NCI-H774 (cell line): ENCODE measurements at places on chromosomes 3 and 15.

DNA sequence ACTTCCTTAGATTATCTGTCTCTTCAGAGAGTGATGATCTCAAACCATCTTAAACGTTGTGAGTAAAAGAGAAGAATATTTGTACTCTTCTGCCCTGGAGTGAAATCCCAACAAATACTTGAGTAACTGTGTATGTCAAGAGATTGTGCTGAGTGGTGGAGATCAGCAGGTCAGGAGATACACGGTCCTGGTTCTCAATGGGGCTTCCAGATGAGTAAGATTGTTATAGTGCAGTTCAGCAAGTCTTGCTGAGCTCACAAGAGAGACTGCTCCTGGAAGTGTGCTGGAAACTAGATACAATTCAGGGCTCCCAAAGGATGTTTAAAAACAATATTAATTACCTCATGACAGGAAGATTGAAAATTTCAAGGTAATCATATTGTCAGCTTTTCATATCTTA lies 184.3 kb downstream of the AKAP13 start:
- no peak for DNase-seq

- no peak for DNase-seq
These were observed 465.8 kb downstream of the SHQ1 start for GRCh38 chr3:72382460-72382859.

DNA sequence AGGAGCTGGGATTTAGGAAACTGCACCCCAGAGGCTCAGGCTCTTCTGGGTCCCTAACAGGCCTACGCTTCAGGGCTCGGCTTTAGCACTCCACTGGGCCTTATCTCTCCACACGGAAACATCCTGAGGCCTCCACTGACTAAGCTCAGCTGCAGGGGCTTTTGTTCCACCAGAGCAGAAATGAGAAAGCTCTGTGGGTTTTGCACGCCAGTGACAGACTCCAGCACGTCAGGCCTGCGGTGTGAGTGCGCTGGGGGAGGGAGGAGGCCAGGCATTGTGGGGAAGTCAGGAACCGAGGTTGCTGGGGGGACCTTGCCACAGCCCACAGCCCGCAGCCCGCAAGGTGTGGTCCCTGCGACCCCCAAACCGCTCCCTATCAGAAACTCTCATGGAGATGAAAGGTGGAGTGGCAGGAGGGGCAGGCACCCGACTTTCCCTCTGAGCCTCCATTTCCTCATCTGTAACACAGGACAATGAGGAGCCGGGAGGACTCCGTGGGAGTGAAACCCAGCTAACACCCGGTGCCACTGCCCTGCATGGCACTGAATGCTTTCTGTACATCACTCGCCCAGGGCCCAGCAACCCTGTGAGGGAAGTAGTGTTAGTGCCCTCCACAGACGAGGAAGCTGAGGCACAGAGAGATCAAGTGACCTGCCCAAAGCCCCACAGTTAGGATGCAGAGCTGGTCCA lies 106.5 kb downstream of the TPRA1 start:
- no peak for DNase-seq

- no peak for DNase-seq
These were observed 203.0 kb downstream of the ARRDC4 start for GRCh38 chr15:98163319-98164045.

GRCh38 chr3:141337523-141337854 lies 30.8 kb upstream of the ZBTB38 start:
- no peak for DNase-seq

DNA sequence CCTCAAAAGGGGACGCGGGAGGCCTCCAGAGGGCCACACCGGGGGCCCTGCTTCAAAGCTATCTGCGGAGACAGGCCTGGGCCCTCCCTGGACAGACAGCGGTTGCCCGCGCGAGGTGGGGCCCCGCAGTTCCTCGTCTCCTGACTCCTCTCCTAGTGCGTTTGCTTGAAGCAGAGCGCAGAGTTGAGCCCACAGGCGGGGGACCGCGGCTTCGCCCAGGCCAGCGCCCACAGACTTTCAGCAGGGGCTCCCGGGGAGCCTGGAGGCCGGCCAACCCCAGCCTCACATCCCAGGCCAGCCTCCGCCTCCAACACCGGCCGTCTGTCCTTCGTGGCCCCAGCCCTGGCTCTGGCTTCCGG lies 540 bp upstream of the ADAMTS7 start:
- no peak for DNase-seq

DNA sequence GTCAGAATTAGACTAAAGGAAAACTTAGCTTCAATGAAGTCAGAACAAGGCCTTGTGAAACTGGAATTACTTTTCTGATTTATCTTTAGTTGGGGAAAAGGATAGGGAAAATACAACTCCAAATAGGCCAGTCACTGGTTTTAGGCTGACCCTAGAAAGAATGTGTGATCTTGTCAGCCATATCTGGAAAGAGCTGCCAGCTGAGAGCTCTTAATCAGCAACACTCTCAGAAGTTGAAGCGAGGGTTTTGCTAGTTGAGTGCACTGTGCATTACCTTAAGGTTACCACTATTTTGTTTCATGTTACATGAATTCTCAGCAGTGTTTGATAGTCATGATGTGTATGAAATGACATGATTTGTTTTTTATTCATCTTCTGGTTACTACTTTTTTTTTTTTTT lies 905.3 kb upstream of the ALCAM start:
- DNase-seq, result no peak

- no peak for DNase-seq
These were observed 15.2 kb downstream of the ITPR1 start for GRCh38 chr3:4508048-4508981.

- no peak for DNase-seq
These were observed 39.9 kb downstream of the RAB6B start for GRCh38 chr3:133855772-133856171.

- no peak for DNase-seq
These were observed 199.3 kb upstream of the BCL6 start for GRCh38 chr3:187944390-187945179.

DNA sequence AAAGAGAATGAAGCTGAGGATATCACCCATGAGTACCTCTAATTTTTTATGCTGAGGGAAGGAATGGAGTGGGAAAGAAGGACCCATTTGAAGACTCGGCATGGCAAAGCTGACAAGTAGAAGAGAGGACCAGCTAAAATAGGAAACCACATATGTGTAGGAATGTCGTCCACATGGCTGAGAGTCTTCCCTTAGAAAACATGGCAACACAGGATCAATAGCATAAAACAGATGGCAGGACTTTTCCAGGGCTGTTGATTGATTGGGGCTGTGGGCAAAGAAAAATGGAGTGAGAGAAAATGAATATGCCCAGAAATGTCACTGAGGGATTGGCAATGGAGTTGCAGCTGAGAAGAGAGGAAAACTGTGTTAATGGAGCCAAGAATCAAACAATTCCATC lies 76.2 kb upstream of the PRICKLE2 start:
- DNase-seq, result no peak

DNA sequence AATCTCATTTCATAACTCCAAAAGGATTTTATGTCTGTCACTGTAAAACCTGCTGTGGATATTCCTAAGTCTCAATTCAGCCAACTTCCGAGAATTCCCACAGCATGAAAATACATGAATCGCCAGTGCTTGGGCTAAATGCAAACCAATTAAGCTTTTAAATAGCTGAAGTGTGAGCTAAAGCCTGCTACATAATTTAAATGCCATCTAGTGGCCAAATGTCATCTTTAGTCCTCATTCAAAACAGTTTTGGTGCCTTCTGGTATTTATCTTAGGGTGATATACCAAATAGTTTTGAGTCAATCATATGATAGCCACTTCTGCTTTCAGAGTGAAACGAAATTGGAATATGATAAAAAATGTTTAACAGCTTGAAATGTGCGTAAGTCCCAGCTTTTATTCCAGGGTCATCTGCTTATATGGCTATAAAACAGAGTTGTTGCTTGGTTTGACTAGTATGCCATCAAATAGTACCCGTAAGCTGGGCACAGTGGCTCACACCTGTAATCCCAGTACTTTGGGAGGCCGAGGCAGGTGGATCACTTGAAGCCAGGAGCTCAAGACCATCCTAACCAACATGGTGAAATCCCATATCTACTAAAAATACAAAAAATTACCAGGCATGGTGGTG lies 41.8 kb upstream of the CCNL1 start:
- DNase-seq, result peak; percentile 63

DNA sequence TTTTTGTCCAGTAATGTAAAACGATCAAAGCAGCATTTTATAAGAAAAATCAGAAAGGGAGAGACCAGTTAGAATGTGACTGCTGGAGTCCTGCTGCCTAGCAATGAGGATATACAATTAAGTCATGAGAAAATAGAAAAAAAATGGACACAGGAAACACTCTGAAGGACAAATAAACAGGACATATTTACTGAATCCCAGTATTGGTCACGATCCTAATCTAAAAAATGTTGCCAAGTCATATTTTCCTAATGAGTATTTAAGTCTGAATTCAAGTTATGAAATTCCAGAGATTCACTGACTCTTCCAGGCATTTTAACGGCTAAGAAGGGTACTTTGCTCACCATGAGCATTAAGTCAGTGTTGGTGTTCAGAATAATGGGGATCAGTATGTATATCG lies 154.3 kb upstream of the CCDC54 start:
- DNase-seq, result no peak

- no peak for DNase-seq
These were observed 65.8 kb downstream of the EXOG start for GRCh38 chr3:38561746-38562466.

DNA sequence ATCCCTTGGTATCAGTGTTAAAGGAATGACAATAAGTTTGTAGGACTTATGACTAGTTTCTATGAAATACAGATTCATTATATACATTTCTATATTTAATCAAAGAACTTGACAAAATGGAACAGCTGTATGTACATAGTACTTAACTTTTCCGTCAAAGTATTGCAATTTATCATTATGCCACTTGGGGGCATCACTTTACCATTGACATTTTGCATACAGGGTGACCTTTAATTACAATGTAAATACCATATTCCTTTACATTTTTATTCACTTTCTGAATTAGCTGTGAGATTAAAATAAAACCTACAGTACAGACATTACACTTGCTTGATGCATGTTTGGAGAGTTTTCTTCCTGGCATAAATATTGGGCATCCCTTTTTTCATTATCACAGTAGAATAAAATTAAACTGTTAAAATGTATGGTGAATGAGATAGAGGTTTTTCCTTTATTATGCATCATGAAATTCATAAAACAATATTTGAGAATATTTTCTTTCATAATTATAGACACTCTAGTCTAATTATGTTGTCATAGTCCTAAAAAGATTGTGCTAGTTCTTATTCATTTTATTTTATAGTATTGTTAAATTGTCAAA lies 6.9 kb downstream of the NEK11 start:
- peak; percentile 30 for DNase-seq

DNA sequence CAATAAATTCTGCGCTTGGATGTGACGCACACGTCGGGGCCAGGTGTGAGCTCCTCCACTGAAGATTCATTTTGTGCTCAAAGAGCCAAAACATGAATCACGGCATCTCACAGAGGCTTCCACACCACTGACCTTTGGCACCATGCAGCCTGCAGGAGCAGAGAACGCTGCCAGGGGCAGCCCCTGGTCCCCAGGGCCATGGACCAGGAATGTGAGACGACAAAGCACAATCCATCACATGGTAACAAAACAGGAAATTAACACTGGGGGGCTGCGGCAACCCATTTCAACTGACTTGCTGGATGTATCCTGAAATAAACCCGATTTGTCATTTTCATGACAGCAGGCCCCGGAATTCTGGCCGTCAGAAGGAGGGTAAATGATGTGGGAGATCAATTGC lies 167.5 kb upstream of the IGF1R start:
- DNase-seq, result no peak

DNA sequence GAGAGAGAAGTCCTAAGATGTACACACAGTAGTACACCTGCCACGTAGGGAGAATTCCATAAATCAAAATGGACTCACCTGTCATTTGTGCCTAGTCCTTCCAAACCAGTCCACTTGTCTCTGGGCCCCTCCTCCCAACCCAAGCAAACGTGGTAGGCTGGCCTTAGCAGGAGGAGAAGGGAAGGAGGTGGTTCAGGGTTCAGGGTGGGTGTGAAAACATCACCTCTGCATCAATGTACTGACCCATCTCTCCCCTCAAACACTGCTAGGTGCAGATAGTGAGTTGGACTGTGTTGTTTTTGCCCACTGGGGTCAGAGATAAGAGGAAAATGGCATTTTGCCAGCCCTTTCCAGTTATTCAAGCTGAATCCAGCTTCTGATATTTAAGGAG lies 99.3 kb downstream of the MME start:
- DNase-seq, result no peak

DNA sequence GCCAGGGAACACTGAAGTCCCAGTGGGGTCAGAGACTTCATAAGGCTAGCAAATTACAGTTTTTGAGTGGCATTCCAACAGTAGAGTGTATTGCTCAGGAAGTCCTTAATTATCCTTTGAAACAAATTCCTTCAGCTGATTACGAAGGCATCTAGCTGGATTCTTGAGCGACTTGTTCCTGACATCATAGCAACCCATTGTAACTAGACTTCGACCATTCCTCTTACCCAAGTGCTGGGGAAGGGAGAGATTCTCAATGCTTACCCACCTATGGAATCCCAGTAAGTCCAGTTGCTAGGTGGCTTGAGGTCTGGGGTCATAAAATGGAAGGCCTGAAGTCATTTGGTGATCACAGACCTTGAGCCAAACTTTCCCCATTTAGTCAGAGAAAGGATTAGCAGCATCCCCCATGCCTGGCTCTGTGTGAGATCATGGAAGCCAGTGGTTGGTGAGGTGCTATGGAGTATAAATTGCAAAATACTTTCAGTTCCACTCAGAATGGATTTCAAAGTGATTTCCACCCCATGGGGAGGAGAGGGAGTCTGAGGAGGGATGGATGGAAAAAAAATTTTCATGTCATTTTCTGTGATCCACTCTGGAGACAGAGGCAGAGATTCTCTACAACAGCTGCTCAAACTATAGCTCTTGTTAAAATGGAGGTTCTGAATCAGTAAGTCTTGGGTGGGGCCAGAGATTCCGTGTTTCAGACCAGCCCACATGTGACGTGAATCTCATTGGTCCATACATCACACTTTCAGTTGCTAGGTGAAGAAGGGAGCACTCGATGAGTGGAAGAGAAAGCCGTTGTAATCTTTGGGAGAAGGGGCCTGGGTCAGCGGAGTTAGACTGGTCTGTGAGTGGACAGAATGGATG lies 45.7 kb downstream of the CD86 start:
- DNase-seq, result peak; percentile 7

GRCh38 chr3:34678575-34678974 lies 880.1 kb downstream of the PDCD6IP start:
- no peak for DNase-seq

DNA sequence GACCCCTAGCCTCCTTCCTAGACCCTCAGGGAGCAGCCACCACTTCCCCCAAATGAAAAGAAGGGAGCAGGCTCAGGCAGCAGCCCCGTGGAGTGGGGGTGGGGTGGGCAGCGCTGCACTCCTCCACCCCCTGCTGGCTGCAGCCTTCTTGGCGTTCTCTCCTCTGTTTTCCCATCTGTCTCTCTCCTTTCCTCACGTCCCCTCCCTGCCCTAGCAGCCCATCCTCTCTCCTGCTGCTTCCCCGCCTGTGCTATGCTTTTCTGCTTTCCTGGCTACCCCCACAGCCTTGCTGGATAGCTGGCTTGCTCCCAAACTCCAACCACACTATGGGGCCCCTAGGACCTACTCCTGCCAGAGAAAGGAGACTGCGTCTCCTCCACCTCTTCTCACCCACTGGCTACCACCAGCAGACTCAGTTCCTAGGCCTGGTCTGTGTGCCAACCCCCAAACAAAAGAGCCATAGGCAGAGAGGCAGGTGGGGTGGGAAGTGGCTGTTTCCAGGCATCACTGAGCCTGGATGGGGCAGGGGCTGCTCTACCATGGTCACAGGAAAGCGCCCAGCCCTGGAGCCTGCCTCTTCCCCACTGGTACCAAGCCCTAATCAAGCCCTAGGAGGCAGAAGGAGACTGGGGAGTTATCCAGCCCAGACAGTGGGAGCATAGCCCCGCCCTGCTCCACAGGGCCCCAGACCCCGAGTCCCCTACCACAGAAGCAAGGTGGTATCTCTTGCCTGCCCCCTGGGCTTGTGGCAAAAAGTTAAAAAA lies 3.4 kb upstream of the DISP2 start:
- no peak for DNase-seq
